ENCODE measurements at places on chromosomes 11 and 22. TPM values are rescaled to one million over a fixed set of nuclear protein-coding genes. Genes with fewer than 3 reads are reported as not detected.

DNA sequence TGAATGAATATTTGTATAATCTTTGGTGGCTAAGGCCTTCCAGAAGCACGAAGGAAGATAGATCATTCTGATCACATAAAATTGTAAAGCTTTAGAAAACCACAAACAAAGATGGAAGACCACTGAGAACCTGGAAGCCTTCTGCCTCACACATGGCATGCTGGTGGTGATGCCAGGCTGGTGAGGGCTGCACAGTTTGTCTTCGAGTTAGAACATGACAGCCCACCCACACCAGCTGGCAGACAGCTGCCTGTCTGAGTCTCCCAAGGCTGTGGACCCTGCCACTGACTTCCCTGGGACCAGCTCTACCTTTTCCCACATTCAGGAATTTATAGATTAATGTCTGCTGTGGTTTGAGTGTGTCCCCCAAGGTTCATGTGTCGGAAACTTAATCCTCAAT lies 48.8 kb upstream of the B3GAT1 start:
- DNase-seq: no peak

Gene P2RY2
- total RNA-seq: 43.4 TPM

GRCh38 chr11:81787584-81788049 lies 946.0 kb downstream of the FAM181B start:
- no peak for DNase-seq

Gene KCNJ1
- not detected for total RNA-seq

GRCh38 chr11:61745781-61746441 lies 6.5 kb upstream of the MYRF start:
- DNase-seq: no peak

DNA sequence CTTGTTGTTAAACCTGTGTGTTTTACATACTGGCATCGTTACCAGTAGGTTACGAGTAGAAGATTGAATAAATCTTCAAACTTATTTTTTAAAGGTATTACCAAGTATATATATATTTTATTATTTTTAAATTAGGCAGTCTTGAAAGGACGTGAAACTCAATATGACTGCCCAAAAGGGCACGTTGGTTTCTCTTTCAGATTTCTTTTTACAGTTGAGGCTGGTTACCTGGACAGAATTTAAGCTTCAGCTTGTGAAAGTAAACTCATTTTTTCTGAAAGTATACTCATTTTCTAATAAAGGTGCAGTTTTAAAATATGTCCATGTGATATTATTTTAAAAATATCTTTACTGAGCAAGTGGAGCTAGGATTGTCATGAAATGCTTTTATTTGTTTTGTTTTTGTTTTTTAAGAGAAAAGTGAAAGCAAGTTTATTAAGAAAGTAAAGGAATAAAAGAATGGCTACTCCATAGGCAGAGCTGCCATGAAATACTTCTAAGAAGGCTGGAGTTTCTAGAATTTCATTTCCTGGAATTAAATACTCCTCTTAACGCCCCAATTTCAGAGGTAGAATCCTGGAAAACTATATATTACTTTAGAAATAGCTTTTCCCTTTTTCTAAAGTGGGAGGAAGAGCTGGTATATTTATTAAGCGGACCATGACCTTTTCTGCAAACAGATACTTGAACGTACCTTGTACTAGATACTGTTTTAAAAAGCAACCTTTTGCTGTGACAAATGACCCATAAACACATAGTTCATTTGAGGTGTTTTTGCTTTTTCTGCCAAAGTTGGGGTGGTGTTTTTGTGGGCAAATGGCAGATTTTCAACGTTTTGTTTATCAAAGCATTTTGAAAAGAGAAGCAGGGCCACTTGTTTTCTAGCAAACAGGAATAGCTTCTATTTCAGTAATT lies 1.9 kb downstream of the FBXO7 start:
- no peak for DNase-seq

DNA sequence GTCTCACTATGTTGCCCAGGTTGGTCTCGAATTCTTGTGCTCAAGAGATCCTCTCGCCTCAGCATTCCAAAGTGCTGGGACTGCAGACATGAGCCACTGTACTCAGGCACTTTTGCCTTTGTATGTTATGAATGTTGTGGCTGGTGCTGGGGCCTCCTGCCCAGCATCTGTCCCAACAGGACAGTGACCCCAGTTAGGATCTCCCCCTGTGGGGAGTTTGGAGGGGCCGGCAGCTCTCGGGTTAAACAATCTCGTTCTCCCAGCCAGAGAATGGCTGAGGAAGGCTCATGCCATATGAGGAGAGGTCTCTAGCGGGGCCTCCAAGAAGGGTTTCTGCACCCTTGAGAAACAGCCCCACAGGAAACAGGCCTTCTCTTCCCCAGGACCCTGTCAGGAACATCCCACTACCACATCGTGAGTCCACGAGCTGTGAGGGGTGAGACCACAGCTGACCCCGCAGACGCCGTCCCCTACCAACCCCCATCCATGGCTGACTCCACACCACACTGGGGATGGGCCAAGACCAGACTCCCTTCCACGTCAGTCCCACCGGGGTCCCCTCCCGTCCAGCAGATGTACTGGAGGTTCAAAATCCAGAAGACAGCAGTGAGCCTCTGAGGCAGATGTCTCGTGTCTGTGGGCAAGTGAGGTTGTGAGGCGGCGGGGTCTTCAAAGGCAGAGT lies 54.1 kb downstream of the SHANK2 start:
- peak; percentile 18 for DNase-seq

DNA sequence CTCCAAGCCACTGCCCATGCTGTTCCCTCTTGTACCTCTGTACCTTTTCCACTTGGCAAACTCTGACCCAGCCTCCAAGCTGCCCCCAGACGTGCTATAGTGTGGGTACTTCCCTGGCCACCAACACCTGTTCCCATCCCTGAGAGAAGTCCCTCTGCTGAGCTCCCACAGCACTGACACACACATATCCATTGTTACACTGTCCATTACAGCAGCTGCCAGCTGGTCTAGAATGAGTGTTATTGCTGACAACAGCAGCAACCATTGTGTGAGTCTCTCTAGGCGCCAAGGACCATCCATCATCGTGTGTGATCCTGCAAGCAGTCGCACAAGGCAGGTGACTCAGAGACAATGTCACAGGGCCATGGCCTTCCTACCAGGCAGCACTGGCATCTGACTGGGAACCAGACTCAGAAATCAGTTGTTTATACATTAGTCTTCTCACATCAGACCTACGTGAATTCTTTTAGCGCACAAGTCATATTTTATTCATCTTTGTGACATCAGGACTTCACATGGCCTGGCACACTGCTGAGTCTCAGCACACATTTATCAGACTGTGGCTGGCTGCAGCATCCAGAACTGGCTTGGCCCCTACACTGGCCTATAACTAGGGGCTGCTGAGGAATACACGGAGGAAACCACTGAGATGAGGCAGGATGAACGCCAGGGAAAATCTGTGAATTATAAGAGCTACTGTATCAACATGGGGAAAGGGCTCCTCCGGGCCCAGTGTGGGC lies 56.4 kb downstream of the SGSM3 start:
- peak; percentile 76 for DNase-seq

Gene FZD4
- total RNA-seq: 12.3 TPM

- no peak for DNase-seq
These were observed 5.2 kb downstream of the IRAG1 start for GRCh38 chr11:10688401-10688800.

Data from psoas muscle (tissue), 8 donors.